Eye (tissue), 1 donor: ENCODE measurements at places on chromosomes 5 and 9.

GRCh38 chr9:113803811-113804589 lies 72.1 kb upstream of the ZNF618 start:
- DNase-seq, result no peak

- DNase-seq, result no peak
Measured at GRCh38 chr5:43771611-43772031, 168.6 kb downstream of the NNT start.

DNA sequence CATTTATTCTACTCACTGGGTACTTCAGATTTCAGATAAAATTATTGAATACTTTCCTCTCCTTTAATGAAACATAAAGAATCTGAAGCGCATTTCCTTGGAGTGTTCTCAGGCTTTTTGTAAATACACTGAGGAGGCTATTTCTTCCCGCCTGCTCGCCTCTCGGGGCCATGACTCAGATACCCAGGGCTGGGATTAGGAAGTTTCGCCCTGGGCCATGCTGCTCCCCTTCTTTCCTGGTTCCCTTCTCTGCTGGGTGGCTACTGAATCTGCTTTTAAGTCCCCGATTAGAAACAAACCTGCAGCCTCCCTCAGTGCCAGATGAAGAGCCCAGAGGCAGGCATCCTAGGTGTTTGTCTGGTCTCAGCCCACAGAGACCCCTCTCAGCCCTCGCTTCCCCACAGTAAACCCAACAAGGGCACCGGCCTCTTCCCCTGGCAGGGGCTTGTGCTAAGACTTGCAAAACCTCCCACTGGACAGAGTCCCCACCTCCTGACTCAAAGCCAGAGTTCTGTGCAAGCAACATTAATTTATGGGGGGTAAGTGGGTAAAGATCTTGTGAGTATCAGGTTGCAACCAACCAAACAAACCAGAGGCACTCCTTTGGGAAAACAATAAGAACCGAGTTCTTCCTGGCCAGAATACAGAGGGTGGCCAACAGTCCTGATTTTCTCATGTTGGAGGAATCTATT lies 30.7 kb upstream of the IRX1 start:
- no peak for DNase-seq

- DNase-seq, result no peak
Measured at GRCh38 chr5:16673241-16674201, 56.7 kb upstream of the RETREG1 start.

DNA sequence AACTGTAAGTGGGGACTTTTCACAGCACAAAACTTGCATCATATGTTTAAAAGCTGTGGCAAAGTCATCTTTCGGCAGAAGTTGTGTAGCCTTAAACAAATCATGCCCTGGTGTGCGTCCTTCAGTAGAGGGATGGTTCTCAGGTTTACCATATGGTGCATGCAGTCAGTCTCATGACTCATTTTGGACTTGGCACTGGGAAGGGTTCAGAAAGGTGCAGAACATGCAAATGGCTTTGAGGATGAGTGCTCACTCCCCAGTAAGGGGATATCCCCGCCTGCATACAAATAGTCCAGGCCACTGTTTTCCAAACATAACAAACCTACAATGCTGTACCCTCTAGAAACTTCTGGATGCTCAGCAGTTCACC lies 260.3 kb downstream of the NDUFS4 start:
- DNase-seq, result no peak

GRCh38 chr5:30930736-30931135 lies 262.8 kb upstream of the CDH6 start:
- no peak for DNase-seq

DNA sequence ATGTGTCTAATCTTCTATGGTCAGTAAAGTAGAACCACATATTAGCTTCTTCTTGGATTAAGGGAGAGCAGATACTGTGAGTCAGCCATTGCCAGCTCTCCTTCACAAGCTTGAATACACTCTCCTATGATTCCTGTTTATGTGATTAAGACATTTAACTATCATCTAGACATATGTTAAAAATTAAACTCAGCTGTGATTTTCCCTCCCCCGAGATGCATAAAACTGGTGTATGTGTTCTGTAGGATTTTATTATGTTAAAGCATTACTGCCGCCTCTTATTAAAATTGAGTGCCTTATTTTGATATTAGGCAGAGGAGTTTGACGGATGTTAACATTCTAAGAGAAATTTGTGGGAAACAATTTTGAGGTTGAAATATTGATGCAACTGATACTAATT lies 114.6 kb downstream of the ACTBL2 start:
- peak; percentile 25 for DNase-seq

GRCh38 chr5:61461926-61462325 lies 129.9 kb downstream of the ZSWIM6 start:
- no peak for DNase-seq

DNA sequence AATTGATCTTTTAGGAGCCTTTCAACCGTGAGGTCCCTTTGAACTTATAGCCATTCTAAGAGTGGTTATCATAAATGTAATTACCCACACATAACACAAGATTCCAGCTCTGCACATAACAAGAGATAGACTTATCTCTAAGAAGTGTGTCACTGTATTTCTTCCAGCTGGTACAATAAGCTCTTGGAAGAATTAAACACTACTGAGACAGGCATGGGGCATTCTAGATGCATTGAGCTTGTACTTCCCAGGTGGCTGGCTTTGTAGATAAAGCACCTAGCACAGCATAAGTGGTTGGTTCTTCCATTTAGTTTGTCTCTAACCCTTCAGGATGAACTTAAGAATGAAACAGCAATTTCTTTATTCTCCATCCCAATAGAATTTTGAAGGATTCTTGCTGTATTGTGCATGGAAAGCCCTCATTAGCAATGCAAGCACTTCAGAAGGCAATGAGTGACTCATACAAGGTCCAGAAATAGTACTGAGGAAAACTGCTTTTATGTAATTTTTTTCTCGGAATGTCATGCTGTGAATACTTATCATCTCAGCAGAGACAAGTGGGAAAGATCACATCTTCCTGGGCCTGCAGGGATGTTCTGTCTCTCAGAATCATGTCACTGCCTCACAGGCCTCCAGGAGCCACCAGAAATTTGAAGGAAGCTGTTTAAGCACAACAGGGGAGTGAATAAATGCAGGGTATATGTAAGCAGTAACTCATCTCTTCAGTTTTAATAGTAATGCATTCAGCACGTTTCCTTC lies 91.1 kb upstream of the CD180 start:
- DNase-seq, result peak; percentile 65

DNA sequence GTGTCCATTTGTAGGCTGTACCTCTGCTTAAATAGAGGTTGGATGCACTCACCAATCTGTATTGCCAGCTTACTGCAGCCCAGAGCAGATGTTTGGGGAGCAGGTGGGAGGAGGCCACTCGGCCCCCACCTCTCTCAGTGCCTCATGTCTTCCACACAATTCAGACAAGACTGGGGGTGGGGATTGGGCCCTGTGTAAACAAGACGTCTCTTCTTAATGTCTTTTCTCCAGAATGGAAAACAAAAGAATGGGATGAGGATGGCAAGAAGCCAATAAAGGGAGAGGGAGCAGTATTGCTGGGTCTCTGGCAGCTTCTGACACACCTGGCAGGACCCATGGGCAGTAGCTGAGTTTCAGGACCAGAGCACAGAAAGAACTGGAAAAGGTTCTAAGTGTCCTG lies 64.9 kb downstream of the SIL1 start:
- DNase-seq, result no peak

DNA sequence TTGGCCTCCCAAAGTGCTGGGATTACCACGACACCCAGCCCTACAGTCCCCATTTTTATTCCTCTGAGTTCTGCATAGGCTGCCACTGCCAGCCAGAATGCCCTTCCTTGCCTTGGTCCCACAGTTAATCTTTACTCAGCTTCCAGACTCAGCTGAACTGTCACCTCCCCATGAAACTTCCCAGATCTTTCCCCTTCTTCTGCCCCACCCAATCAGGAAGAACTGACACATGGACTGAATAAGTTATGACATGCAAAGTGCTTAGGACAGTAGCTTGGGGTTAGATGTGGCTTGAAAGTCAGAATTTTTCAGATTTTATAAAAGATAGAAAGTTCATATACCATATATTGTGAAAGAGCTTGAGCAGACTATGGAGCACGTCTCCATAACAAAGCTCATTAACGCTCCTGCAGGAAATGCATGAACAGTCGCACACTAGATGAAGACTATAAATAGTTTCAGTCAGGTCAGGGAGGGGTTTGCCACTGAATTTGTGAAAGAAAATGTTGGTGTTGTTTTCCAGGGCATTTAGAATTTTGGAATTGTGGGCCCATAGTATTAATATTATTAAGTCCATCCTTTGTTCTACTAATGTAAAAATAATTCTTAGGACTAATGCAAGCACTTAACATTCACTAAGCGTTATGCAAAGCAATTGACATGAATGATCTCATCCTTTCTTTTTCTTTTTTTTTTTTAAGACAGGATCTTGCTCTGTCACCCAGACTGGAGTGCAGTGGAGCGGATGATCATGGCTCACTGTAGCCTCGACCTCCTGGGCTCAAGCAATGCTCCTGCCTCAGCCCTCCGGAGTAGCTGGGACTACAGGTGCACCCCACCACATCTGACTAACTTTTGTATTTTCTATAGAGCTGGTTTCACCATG lies 36.1 kb upstream of the DENND1A start:
- DNase-seq, result no peak

DNA sequence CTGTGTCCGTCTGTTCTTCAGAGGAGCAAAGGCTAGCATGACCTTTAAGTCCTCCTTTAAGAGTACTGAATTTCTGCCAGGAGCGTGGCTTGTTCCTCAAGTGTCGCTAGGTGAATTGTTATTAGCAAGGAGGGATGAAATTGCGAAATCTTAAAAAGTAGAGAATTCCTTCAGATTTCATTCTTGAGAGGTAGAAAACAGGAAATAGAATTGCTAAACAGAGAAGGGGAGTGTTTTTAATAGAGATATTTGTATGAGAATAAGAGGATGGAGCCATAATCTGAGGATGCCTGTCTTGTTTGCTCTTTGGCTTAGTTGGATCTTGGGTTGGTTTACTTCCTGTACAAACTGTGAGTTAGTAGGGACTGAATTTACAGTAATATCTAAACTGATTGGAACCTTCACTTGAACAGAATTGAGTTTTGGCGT lies 39.2 kb downstream of the EXOSC2 start:
- DNase-seq, result no peak

DNA sequence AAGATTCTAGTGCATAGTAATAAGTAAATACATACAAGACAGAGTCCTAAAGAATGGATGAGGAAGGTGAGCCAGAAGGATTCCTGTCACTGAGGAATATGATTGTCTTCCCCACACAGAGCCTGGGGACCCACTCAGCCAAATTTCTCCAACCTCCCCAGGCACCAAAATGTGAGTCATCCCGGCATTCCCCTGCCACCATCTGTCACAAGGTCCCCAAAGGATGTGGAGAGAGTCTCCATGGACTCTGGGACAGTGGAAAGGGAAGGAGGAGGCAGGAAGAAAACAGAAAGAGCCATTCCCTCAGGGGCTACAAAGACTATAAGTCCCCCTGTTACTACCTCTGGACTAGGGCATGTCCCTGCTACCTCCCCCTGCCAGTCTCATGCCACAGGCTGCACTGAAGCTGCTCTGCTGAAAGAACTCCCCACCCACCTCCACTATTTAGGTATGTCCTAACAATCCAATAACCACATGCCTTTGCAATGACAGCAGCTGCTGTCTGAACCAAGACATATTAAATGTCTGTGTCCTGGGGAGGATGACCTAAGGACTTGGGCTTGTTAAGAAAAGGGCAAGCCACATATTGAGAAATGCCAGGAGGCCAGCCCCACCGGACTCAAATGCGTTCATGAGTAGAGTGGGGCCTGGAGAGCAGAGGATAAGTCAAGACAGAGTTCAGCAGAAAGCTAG lies 10.7 kb upstream of the OR5C1 start:
- no peak for DNase-seq

DNA sequence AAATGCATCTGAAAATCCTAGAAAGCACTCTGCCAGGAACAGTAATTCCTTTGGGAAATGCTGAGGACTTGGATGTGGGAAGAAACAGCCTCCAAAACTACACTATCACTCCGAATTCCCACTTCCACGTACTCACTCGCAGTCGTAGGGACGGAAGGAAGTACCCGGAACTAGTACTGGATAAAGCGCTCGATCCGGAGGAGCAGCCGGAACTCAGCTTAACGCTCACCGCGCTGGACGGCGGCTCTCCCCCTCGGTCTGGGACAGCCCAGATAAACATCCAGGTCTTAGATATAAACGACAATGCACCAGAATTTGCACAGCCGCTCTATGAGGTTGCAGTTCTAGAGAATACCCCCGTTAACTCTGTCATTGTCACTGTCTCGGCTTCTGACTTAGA lies 786 bp downstream of the PCDHB3 start:
- DNase-seq, result peak; percentile 0

DNA sequence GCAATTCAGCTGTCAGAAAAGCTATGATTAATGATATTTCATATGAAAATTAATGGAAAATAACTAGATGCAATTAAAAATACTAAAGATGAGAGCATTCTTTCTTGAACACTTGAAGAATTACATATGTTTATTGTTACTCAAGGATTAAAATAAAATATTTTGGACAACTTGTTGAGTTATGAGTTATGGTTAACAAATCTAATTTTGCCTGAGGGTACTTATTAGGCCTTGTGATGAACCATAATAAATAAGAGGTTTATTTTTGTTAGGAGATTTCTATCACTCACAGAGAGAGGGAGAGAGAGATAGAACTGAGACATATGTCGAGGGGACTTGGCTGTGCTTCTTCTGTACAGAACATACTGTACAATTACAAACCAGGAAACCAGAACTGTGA lies 183.7 kb downstream of the ISL1 start:
- no peak for DNase-seq

- no peak for DNase-seq
Measured at GRCh38 chr5:39515881-39516280, 91.1 kb upstream of the DAB2 start.

DNA sequence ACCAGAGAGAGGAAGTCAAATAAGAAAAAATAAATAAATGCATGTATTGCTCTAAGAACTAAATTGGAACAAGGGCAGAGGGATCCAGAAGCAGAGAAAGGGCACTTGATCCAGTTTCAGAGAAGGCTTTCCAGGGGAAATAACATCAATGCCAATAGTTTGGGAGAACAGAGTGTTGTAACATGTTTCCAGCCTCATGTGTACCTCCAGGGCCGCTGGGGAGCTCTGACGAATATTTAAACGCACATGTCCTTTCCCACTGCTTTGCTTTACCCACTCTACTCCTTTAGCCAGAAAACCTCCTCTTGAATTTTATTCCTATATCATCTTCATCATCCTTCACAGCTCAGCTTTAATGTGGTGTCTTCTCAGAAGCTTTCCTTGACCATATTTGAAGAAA lies 233.7 kb downstream of the ENC1 start:
- no peak for DNase-seq

DNA sequence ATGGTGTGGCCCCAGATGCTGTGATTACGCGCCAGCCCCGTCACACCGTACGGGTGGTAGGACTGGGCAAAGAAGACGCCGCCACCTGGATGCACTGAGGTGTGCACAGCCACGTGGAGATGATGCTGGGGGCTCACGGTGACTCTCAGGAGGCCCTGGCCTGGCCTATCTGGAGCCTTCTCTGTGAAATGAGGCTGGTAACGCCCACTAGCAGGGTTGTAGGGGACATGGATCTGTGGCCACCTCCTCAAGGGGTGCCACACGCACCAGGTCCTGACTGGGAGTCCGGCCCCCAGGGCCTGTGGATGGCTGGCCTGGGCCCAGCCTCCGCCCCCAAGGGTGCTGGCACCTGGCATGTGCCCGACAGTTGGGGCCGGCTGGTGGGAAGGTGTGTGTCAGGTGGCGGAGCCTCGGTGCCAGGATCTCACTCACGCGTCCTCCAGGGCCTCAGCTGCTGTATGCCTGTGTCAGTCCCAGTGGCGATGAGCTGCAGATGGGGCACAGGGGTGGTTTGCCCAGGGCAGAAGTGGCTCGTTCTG lies 32.4 kb downstream of the NEK6 start:
- DNase-seq, result no peak
